ENCODE measurements at places on chromosomes 5 and 9.
A peak's percentile ranks its signal among the peaks of the same experiment; 100 is the strongest.

GRCh38 chr5:140040358-140040757, 2.7 kb downstream of the NRG2 start:
- no peak for DNase-seq

DNA sequence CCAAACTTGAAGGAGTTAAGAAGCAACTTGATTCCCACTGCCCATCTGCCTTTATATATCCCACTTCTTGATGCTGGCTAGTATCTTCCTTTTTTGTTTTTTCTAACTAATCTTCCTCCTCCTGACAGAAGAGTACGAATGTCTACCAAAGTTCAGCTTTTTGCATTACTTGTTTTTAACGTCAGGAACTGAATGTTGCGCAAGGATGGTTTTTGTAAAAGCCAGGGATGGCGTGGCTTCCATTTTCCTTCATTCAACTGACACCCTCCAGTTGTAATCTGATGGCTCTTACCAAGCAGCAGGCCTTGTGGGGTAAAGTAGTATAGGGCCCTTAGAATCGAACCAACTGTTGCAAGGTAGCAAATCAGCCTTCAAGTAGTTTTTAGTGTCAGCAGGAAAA, 70.8 kb upstream of the GPR151 start:
- DNase-seq = no peak

- no peak for DNase-seq
Measured at GRCh38 chr9:30812821-30813220, 1571.6 kb upstream of the ACO1 start.

GRCh38 chr5:155402927-155403640, 389.5 kb downstream of the KIF4B start:
- DNase-seq = no peak

- no peak for DNase-seq
Measured at GRCh38 chr9:76789840-76790239, 25.6 kb downstream of the PCA3 start.

DNA sequence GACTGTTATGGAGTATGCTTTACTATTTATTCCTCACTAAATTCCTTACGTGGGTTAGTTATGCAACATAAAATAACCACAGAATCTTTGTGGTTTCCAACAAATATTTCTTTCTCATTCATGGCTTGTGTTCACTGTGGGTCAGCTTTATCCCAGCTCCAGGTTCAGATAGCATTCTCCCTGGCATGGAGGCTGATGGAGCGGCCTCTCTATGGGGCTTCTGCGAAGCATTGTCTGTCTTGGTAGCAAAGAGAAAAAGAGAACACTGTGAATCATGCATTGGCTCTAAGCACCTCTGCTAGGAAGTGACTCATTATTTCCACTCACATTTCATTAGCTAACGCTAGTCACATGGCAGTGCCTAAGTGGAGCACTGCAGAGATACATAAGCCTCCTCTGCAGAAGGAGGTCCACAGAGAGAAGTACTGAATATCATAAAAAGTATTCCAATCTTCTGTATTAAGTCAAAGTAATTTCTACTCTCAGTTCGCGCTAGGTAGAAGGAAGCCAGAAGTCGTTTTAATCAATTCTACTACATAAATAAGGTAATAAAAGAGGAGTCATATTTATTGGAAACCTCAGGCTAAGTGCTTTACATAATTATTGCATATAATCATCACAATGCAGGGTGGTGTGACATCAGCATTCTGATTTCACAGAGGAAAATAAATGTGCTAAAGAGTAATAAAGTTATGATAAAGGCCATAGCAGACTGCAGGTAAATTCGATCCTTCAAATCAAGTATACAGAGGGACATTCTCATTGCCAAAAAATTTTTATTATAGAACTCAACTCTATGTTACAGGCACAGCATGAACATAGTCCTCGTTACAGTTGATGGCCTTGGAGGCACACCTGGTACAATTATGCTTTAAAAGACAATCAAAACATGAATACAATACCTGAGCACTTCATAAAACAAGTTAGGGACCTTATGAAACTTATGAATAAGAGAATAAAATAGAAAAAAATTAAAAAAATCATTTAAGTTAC, 531.1 kb downstream of the CETN3 start:
- no peak for DNase-seq

GRCh38 chr9:137148661-137149060, 9.7 kb downstream of the GRIN1 start:
- DNase-seq = no peak

DNA sequence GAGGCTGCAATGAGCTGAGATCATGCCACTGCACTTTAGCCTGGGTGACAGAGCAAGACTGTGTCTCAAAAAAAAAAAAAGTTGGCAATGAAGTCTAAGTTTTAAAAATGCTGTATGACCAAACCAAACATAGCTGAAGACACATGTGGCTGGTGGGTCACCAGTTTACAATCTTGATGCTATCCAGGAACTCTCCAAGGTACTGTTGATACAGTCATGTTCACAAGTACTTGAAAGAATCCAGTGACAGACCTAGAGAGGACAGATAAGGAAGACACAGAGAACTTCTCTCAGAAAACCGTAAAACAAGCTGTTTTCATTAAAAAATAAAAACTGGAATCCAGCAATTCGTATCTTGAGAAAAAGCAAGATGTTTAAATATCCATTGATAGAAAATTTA, 95.7 kb downstream of the ACTBL2 start:
- DNase-seq = no peak

DNA sequence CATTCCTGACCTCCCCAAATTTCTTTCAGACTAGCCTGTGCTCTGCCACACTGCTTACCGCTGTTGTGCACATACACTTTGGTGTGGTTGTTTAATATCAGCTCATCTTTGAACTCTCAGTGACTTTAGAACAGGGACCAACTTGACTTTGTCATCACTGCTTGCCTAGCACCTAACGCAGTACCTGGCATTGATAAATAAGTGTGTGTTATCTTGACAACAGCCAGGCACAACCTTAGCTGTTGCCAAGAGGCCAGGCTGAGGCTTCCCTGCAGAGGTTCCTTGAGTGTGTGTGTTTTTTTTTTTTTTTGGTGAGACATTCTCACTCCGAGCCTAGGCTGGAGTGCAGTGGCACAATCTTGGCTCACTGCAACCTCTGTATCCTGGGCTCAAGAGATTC, 41.0 kb upstream of the SLC28A3 start:
- no peak for DNase-seq

GRCh38 chr9:132003319-132003704, 76.4 kb downstream of the MED27 start:
- DNase-seq = no peak

DNA sequence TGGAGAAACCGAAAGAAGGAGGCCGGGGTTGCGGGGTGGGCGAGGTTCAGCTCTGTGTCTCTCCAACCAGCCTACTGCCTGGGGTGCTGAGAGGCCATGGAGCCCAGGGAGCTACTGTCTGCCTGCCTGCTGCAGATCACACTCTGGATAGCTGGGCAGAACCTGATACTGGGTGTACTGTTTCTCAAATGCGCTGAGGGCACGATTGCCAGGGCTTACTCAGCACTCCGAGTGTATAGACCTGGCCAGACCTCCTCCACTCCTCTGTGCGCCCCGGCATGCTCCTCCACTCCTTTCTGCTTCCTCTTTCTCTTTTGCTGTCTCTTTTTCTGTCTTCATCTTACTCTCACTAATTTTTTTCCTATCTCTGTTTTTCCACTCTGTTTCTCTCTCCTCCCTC, 215.1 kb downstream of the PAPPA start:
- DNase-seq = no peak

GRCh38 chr5:33372721-33373472, 67.9 kb upstream of the TARS1 start:
- no peak for DNase-seq

GRCh38 chr5:139671096-139671841, 23.1 kb downstream of the CXXC5 start:
- DNase-seq = peak; percentile 75

DNA sequence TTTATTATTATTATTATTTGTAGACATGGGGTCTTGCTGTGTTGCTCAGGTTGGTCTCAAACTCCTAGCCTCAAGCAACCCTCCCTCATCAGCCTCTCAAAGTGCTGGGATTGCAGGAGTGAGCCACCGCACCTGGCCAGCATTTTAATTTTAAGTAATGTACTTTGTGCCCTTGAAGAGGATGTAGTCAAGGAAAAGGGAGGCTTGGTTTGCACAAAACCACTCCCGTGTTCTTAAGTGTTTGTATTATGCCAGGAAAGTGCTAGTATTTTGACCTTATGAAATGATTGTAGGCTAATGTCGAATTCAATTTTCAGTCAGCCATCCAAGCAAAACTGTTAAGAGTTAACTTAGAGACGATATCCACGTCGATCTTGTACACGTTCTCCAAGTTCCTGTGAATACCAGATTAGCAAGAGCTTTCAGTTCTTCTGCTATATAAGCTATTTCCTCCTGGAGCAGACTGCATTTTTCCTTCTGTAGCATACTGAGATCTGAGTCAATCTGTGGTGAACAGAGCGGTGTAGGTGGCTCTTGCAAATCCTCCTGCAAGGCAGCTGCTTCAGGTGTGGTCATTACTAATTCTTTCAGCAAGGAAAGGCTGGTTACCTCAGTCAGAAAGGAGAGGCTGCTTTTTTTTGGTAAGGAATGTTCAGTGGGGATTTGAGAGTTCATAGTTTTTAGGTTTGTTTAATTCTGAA, 23.7 kb downstream of the CCDC171 start:
- DNase-seq = no peak

- DNase-seq = no peak
Measured at GRCh38 chr5:41637869-41638268, 127.5 kb upstream of the PLCXD3 start.

DNA sequence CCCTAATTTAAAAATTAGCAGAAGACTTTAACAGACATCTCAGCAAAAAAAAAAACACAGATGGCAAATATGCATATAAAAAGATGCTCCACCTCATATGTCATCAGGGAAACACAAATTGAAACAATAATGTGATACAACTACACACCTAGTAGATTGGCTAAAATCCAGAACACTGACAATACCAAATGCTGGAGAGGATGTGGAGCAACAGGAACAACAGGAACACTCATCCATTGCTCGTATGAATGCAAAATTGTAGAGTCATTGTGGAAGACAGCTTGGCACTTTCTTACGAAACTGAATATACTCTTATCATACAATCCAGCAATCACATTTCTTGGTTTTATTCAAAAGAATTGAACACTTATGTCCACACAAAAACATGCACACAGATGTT, 22.1 kb downstream of the MCIDAS start:
- no peak for DNase-seq

DNA sequence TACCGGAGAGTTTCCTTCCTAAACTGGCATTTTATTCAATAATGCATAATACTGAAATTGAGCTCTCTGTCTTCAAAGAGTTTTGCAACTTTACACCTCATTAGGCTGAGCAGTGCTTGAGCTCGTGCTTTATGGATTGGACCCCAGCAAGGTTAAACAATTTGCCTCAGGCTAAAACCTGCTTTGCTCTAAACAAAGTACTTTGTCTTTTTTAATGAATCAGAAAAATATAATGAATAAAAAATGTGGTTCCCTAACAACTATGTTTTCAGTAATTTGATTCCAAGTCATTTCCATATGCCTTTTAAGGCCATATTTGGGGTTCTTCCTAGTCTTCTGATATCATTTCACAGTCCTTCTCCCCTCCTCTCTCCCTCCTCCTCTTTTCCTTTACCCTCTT, 20.0 kb downstream of the ZNF366 start:
- no peak for DNase-seq

GRCh38 chr9:121915304-121915625, 177.8 kb downstream of the TTLL11 start:
- DNase-seq = no peak

DNA sequence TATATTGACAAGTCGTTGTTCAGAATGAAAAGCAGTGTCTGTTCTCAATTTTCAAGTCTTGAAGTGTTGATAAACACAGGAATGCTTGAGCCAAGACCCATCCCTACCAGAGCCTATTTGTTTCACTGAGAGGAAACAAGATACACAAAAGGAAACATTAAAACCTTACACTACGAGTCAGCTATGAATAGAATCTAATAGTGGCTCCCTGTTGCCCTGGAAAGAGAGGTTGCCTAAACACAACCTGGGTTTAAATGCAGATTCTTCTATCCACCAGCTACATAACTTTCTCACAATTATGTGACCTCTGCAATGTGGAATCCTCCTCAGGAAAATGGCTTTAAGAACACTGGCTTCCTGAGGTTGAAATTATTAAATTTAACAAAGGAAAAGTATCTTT, 29.1 kb upstream of the BNC2 start:
- DNase-seq = no peak

- no peak for DNase-seq
Measured at GRCh38 chr9:116190637-116191396, 37.2 kb downstream of the PAPPA start.

GRCh38 chr9:125785248-125785751, 38.1 kb downstream of the PBX3 start:
- no peak for DNase-seq

GRCh38 chr5:171388816-171389168, 1.1 kb downstream of the NPM1 start:
- DNase-seq = no peak

- no peak for DNase-seq
Measured at GRCh38 chr5:153006681-153007080, 483.8 kb upstream of the GRIA1 start.

DNA sequence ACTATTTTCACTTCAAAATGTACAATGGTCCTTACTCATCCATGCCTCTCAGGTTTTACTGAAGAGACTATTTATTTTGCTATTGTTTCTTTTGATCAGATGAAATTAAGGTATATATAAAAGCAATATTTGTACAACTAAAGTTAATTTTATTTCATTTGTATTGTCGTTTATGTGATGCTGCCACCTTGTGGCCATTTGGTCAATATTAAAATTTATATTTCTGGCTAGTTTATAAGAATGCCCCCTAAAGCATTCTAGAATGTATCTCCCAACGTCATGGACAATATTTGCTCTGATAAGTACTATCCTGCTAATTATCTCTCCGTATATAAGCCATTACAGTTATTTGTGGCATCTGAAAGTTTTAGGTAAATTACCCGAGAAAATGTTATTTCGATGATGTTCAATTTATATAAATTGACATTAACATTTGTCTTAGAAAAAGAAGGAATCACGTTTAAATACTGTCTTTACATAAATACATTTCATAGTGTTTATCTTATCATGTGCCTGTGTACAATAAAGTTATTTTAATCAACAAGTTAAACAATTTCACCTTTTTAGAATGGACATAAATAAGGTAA, 680.0 kb downstream of the TAF11L14 start:
- DNase-seq = no peak

DNA sequence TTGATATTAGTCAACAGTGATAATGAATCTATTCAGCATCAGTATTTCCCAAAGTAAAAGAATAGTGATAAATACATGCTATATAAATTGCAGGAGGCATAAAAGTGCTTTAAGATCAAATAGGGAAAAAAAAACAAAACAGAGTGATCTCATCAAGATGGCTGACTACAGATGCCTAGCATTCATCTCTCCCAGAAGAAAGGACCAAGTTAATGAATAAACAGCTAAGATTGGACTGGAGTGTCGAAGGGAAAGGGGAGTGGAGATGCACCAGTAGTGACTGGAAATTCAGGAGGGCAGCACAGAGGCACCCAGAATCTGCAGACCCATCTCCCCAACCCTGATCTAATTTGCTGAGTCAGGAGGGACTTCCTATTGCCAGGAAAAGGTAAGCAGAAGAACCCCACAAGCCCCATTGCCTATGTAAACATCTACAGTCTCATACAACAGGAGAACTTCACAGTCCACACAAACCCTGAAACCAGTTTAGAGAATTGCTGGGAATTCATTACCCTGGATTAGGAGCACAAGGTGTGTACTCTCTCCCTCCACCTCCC, 699.4 kb downstream of the PTPRD start:
- DNase-seq = no peak

All from substantia nigra (tissue), 51 donors.